ENCODE measurements at places on chromosomes 2 and 18. TPM values are rescaled to one million over a fixed set of nuclear protein-coding genes. Genes with fewer than 3 reads are reported as not detected.

Gene CIB4
- total RNA-seq: not detected

Gene ESPNL
- not detected for total RNA-seq

Gene LCT
- total RNA-seq: 0.10 TPM

Gene IKZF2
- 11.9 TPM for total RNA-seq

Gene PAPOLG
- 18.1 TPM for total RNA-seq

Gene RNF149
- 180 TPM for total RNA-seq

Gene ERBB4
- total RNA-seq: not detected

Gene MRPL44
- 30.5 TPM for total RNA-seq

Gene FIGLA
- total RNA-seq: not detected

Gene LYPD1
- total RNA-seq: not detected

DNA sequence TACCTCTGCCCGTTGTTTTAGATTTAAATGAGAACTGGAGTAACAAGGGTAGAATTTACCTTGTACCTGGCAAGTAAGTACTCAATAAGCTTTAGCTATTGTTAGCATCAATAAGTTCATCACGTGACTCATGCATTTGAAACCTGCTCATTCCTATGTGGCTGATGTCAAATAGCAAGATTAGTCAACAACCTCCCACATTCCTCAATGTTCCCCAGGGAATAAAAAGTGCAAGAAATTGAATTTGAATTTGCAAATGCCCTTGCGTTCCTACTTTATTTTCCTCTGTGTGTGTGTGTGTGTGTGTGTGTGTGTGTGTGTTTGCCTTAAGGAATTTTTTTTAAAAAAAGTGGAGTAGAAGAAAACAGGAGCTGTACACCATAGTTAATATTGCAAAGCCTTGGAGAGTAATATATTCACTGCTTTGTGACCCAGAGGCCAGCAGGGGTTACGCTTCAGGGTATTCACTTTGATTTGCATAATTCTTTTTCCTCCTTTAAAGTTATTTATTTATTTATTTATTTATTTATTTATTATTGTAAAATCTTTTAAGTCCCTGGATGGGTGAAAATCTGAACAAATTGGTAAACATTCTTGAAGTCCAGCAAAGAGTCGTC, 43.9 kb upstream of the DNAH7 start:
- DNase-seq: no peak

- no peak for DNase-seq
Measured at GRCh38 chr2:144780983-144781382, 261.1 kb upstream of the ZEB2 start.

DNA sequence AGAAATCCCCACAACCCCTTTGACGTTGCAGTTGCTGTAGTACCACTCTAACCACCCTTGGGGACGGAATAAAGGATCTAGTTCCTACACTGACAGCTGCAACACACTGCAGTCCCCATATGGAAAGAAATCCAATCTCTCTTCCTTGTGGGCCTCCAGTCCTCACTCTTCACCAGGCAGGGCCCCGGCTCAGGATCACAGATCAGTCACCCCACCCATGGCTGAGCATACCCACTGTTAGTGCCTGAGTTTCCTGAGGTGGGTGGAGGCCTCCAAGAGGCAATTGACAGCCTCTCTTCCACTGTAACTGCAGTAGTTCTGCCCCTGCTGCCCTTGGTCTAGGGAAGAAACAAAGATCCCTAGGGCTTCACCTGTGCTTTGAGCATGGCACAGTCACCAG, 670.0 kb upstream of the CDH2 start:
- DNase-seq: no peak

DNA sequence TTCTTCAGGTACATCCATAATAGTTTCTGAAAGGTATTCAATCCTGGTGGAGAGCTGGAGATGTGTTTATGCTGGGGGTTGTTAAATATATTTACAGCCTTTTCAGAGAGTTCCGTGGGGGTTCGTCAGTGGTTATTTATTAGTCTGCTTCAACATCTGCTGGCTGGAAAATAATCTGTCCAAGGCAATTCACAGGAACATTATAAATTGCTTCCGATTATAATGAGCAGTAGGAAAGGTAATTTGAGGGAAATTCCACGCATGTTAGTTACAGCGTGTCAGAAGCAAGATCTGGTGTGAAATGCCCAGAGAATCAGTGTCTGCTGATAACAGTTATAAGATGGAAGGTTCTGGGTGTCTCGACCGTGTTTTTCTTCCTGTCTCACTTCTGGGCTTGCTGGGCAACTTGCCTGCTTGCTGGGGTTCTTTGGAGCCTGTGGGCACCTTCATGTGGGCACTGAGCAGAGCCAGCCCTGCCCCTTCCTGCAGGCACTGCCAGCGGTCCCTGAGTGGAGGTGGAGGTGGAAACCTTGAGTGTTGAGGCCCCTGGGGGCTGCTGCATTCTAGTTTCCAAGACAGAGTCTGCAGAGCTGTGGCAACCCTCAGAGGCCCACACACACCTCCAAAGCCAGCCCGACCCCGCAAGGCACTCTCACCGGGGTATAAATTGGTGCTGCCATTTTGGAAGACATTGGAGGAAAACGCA, 185.7 kb downstream of the FAM210A start:
- DNase-seq: no peak

DNA sequence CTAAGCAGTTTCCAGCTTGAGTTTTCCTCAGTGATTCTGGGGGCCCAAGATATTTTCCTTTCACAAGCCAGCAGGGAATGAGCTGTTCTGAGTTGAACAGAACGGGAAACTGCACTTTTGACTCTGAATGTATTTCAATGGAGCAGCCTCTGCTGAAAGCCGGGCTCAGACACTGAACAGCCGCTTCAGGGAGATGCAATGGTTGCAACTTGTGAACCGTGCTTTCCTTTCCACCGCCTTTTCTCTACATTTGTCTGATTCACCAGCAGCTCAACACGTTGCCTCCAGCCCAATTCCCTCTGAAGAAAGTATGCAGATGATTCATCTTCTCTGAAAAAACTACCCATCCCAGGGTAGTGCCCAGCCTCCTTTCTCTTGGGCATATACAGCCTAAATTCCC, 119.3 kb upstream of the PKDCC start:
- no peak for DNase-seq

GRCh38 chr2:127626917-127627739, 18.8 kb upstream of the GPR17 start:
- DNase-seq: no peak

DNA sequence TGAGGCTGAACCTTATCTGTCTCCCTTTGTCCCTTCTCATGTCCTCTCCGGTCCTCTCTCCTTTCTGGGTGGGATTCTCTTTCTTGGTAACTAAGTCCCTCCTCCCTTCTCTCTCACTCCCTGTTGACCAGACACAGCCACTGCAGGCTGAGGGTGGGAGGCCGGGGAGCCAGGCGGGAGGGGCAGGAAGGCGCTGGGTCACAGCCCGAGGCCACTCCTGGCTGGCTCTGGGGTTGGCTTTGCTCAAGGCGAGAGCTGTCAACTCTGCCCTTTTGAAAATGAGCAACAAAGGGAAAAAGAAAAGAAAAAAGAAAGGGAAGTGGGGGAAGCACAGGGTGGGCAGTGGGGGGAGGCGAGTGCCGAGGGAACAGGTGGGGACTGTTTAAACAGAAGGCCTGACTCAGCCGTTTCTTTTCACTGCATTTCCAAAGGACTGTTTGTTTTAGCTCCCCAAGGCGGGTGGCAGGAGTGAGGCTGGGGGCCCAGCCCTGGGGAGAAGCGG, 70.5 kb upstream of the IGFBP5 start:
- no peak for DNase-seq

DNA sequence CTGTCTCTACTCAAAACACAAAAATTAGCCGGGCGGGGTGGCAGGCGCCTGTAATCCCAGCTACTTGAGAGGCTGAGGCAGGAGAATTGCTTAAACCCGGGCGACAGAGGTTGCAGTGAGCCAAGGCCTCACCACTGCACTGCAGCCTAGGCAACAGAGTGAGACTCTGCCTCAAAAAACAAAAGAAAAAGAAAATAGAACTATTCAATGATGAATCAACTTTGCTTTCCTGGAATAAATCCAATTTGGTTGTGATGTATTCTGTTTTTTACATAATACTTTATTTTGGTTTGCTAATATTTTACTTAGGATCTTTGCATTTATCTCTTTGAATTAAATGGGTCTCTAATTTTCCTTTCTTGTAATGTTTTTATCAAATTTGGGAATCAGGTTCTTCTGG, 86.3 kb upstream of the MBOAT2 start:
- DNase-seq: no peak

- no peak for DNase-seq
Measured at GRCh38 chr2:238518172-238518820, 91.6 kb downstream of the ASB1 start.

GRCh38 chr2:163462993-163463392, 272.8 kb downstream of the FIGN start:
- DNase-seq: no peak

- DNase-seq: no peak
Measured at GRCh38 chr2:190186238-190186637, 123.7 kb upstream of the MSTN start.

- DNase-seq: no peak
Measured at GRCh38 chr2:102084651-102085050, 57.9 kb upstream of the IL1R1 start.

- DNase-seq: no peak
Measured at GRCh38 chr2:195649629-195650190, 7.3 kb upstream of the SLC39A10 start.

DNA sequence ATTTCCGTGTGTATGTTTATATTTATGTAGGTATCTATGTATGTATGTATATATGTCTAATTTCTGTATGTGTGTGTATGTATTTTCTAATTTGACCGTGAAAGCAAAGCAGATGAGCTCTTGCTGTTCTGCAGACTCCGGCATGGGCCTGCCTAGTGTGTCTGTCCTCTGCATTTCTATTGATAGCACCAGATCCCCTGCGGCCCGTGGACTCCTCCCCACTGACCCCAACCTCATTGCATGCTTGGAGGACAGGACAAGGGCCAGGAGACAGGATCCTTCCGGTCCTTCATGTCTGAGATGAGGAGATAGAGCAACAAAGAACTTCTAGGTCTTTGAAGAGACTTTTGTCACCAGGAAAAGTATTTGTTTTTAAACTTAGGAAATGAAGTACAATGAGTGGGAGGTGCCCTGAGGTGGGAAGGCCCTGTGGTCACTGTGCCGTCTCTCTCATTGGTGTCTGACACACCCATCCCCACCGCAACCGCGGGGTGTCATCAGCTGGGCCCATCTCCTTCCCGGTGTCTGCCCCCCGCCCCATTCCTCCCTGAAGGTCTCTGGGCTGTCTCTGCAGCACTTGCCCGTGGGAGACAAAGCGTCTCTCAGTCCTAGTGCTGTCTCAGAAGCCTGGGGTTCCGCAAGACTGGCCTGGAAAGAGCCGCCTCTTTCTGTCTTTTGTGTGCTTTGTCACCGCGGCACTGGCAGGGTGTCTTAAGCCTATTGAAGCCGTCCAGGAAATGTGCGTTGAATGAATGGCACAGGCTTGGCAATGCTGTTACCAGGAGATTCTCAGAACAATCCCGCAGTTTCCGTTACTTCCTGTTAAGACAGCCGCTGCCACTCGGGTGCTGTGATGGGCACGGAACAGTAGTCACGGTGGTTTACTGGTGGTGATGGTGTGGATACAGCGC, 216.4 kb downstream of the AGAP1 start:
- DNase-seq: no peak

DNA sequence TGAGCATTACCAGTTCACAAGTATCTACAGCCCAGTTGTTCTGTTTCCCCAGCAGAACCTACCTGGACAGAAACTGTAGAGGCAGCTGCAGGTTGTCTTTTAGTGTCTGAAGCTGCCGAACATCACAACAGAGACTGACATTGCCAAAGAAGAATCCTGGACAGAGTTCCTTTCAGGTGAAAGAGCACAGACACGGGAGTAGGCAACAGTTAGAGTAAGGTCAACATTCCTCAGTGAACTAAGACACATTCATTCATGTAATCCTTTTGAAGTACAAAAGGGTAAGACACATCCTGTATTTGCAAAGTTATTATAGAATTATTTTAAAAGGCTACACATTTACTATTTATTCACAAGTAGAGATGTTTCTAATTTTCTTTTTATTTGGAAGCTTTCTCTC, 14.3 kb downstream of the NPC1 start:
- DNase-seq: no peak

GRCh38 chr2:160635488-160635887, 141.9 kb upstream of the RBMS1 start:
- DNase-seq: no peak

GRCh38 chr2:213500881-213501280, 216.6 kb downstream of the SPAG16 start:
- no peak for DNase-seq

GRCh38 chr2:37816686-37817085, 108.4 kb upstream of the RMDN2 start:
- DNase-seq: no peak

DNA sequence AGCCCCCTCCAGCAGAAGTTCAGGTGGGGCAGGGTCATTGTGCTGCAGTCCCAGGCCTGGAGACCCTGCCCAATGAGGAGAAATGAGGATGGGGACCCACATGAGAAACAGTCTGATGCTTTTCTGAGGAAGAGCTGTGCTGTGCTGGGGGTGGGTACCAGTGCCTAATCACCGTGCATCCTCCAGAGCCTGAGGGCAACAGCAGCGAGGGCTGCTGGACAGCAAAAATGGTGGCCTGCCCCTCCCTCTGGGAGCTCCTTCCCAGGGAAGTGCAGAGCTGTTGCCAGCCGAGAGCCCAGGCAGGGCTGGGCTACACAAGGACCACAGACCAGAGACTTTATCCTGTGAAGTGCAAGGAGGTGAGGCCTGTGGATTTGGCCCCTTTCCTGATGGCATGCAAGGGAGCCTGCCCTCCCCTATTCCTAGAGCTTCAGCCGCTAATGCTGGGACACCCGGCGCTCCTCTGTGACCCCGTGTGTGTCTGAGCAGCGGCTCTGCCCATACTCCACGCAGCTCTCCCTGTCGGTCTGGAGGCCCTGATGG, 134.8 kb downstream of the DSEL start:
- no peak for DNase-seq

DNA sequence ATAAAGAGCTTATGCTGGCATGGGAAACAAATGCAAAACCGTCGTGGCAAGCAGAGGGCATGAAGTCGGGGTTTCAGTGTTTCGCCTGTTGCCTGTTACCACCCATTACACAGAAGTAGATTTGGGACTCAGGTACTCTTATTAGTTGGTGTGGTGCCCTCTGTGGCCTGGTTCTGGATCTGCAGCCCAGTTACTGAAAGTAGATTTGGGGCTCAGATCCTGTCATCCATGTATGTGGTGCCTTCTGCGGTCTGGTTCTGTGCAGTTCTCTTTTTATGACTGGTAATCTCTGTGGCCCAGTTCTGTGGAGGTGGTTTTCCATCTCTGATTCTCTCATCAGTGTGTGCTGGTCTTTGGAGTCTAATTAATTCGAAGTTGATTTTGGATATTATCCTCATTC, 45.2 kb downstream of the ADNP2 start:
- no peak for DNase-seq

GRCh38 chr2:9703085-9703678, 72.4 kb upstream of the YWHAQ start:
- DNase-seq: peak; percentile 77

Data from T-helper 17 cell (primary cell).